Aortic smooth muscle cell (primary cell): ENCODE measurements at places on chromosomes 6 and 20. TPM values are rescaled to one million over a fixed set of nuclear protein-coding genes. Genes with fewer than 3 reads are reported as not detected.

COL21A1 gene
- total RNA-seq = 9.5 and 28.5 TPM in 2 replicates

LPA gene
- total RNA-seq = not detected in 2 replicates

RNF217 gene
- 16.6 and 44.2 TPM in 2 replicates for total RNA-seq

ARHGAP18 gene
- 105 and 137 TPM in 2 replicates for total RNA-seq

GSTA3 gene
- 0.19 TPM in 1 of 2 replicates, not detected in the other for total RNA-seq

LY6G5B gene
- total RNA-seq = 2.0 and 3.2 TPM in 2 replicates

GGTLC1 gene
- not detected in 2 replicates for total RNA-seq

TREM1 gene
- total RNA-seq = 0.19 and 0.66 TPM in 2 replicates
